ENCODE measurements at places on chromosomes 5 and 9. TPM values are rescaled to one million over a fixed set of nuclear protein-coding genes. Genes with fewer than 3 reads are reported as not detected.

GRM6 gene
- not detected for total RNA-seq

OTULINL gene
- 12.2 TPM for total RNA-seq

TSSK1B gene
- not detected for total RNA-seq

SLC6A18 gene
- not detected for total RNA-seq

DNA sequence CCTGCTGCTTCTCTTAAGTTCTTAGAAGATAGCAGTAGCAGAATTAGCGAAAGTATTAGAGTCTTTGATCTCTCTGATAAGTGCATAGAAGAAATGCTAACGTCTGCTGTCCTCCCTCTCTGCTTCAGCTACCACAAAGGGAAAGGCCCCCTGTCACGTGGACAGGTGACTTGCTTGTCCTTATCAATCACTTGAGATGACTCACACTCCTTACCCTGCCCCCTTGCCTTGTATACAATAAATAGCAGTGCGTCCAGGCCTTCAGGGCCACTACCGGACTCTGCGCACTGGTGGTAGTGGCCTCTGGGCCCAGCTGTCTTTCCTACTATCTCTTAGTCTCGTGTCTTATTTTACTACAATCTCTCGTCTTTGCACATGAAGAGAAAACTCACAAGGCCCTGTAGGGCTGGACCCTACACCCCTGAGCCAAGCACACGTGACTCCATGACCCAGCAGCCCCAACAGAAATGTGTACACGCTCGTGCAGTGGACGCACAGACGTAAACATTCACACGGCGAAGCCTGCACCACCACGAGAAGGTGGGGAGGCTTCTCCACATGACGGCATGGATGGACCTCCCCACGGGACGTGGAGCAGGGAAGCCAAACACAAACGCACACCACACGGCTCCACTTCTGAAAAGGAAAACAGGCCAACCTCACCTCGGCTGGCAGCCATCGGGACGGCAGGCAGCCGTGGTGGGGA is 38.3 kb downstream of the PNPLA7 start:
- no peak for DNase-seq

GRCh38 chr5:101991486-101991885 is 304.6 kb downstream of the SLCO4C1 start:
- no peak for DNase-seq

DNA sequence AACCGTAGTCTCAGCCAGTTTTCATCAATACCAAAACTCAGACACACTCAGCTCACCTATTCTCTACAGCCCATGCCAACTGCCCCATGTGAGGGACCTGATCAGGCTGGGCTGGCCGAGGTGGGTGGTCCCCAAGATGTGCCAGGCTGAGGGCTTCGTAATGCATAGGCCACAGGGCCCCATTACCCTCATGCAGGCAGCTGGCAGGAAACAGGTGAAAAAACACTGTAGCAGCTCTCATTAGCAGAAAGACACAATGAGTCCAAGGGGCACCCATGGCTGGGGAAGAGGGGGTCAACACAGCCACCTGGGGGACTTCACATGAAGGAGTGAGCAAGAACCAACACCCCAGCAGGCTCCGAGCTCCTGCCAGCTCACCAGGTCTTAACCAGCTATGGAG is 8.2 kb downstream of the IPPK start:
- no peak for DNase-seq

GRCh38 chr5:41794471-41794870 is 75.8 kb downstream of the OXCT1 start:
- no peak for DNase-seq

- DNase-seq, result peak; percentile 52
These were observed 744 bp downstream of the TARS1 start for GRCh38 chr5:33441241-33442177.

DNA sequence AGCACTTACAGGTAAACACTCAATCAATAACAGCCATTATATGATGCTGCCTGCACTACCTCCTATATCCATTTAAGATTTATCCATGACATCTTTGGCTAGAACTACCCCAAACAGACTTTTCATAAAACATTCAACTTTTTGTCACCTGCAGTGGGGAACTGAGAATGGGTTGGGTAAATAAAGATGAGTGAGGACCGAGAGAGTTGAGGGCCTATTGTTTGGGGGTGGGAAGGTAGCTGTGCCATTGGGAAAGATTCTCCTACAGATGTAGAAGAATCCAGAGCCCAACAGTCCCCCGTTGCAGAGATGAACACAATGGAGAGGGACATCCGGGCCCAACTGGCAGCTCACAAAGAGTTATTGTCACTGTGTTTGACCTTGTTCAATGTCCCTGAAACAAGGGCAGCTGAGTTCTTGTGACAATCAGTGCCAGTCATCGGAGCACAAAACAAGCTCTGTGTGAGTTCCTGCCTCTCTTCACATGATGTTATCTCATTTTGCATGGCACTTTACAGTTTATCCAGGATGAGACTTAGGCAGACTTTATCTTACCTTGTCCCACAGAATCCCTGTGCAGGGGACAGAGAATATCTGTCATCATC is 11.5 kb upstream of the SLC31A2 start:
- no peak for DNase-seq

DNA sequence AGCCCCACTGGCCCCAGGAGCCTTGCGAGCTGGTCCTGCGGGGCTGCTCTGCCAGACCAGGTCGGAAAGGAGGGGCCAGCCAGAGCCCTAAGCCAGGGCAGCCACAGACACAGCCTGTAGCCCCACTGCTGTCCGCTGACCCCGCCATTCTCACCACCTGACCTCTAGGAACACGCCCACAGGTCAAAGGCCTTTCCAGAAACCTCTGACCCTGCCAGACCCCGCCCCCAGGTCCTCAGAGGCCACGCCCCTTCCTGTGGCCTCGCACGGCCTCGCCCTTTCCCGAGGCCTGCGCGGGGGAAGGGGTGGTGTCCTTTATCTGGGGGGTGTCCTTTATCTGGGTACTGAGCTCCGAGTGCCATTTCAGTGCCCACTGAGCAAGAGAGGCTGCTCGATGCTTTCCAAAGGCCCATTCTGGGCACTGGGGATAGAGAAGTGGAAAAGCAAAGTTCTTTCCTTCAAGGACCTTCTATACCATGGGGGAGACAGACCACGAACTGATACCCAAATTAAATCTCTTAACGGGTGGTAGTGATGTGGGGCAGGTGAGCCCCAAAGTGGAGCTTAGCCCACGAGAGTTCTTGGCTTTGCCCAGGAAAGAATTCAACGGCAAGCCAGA is 46.5 kb downstream of the P4HA2 start:
- DNase-seq, result no peak

DNA sequence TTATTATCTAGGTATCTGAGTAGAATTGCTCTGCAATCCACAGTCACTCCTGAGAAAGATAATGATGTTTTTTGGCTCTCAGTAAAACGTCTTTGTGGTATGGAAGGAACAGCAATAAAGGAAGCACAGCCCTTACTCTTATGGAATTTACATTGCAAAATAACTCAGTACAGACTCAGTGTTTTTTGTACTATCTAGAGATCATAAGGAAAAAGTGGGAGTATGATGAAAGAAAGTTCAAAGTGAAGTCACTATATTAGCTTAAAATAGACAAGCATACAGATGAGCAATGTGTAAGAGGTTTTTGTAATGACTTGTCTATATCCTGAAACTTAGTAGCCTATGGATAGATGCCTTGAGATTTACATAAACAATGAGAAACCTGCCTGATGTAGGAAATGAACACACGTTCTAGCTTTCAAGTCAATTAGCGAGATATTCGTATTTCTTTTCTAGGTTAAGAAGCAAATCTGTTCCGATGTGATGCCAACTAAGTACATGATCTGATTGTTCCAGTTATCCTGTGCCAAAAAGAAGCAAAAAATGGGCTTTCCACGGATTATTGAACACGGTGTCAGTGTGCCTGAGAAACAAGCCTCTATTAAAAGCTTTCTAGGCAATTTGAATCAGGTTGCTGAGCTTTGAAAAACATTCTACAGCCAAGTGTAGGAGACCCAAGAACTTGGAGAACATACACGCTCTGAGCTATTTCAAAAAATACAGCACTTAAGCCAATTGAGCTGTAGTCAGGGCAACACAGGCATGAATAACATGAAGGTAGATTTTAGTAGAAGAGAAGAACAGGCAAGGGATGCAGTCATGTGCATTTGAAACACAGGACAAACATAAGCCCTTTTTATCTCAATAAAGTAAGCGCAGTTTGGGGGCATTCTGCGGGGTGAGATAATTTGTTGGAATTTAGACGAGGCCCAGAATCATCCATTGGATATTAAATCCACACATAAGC is 86.3 kb upstream of the TAF11L2 start:
- DNase-seq, result no peak

DNA sequence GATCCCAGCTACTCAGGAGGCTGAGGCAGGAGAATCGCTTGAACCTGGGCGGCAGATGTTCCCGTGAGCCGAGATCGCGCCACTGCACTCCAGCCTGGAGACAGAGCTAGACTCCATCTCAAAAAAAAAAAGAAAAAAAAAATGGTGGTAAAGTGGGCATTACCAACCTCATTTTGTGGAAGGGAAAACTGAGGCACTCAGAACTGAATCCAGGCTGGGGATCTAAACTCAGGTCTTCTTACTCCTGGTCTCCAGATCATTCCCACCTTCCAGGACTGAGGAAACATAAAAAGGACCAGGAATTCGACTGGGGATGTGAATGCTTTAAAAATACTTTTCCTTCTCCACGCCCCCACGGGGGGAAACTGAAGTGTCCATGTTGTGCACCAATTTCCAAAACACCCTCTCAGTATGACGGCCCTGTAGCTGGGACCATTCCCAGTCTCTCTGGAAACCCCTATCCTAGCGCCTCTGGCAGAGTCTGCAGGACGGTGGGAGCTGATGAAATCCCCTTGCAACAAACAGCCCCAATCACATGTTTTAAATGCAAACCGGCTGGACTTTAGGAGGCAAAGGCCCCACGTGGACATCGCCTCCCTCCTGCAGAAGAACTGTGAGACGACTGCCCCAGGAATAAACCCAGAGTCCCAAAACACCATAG is 8.9 kb upstream of the AKNA start:
- no peak for DNase-seq

- no peak for DNase-seq
These were observed 221.1 kb upstream of the ACTBL2 start for GRCh38 chr5:57703721-57704120.

DNA sequence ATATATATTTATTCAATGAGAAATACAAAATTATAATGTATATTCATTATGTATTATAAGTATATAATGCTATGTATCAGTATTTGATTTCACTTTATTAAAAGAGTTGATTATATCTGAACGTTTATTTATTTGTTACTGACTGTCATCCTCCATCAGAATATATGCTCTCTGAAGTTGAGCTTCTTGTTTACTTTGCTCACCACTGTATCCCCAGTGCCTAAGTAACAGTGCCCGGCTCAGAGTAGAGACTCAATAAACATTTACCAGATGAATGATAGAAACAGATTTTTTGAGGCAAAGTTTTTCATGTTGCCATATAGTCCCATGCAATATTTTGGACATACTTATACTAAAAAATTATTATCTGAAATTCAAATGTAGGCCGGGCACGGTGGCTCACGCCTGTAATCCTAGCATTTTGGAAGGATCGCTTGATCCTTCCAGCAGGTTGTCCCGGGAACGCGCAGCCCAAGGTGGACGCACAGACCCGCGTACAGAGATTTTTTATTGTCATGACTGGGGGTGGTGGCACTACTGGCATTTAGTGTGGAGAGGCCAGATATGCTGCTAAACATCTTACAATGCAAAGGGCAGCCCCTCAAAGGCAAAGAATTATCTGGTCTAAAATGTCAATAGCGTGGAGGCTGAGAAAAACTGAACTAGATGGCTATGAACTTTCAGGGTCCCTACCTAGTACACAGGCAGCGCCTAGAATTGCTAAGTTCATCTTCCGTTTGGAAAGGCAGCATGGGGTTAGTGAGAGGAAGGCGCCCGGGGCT is 761 bp upstream of the DNAJC25 start:
- no peak for DNase-seq

DNA sequence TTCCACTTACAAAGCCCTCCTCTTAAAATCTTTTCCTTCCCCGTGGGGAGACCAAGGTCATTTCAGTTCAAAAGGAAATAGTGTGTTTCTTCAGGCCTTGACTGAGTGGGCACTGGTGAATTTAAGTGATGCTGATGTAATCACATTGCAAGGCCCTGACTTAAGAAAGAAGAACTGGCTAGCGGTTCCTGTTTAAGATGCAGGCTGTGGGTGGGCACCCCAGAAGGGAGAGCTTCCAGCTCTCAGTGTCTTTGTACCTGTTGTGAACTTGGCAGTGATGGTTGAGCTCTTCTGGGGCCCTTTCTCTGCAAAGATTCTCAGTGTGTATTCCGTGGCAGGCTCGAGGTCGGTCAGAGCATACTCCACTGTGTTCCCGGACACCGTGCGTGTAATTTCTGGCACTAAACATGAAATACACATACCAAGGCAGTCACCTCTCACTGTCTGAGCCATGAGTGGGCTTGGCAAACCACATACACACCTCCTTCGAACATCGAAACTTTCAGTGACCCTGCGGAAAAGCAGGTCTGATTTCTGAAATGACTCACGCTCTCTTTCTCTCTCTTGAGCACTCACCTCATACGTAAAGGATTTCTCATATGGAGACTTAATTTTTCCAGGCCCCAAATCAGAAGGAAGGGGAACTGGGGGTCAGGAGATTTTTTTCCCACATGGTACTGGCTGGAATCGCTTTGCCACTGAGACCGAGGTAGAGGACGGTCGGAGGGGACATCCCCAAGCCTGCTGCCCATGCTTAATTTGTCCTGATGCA is 81.9 kb downstream of the TNC start:
- peak; percentile 83 for DNase-seq

DNA sequence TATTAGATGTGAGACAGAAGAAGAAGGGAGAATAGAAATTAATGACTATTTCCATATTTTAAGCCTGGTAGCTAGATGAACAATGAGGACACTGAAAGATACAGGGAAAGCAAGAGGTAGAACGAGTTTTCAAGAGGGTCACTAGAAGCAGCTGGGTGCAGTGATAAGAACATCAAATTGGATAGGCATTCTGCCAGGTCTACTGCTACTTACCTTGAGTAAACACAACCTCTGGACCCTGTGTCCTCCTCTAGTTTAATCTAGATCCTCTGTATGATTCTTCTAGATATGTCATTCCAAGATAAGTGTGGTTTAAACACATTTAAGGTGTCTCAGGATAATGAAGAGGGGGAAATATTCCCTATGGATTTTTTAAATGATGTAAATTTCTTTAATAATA is 31.2 kb downstream of the OTP start:
- no peak for DNase-seq

DNA sequence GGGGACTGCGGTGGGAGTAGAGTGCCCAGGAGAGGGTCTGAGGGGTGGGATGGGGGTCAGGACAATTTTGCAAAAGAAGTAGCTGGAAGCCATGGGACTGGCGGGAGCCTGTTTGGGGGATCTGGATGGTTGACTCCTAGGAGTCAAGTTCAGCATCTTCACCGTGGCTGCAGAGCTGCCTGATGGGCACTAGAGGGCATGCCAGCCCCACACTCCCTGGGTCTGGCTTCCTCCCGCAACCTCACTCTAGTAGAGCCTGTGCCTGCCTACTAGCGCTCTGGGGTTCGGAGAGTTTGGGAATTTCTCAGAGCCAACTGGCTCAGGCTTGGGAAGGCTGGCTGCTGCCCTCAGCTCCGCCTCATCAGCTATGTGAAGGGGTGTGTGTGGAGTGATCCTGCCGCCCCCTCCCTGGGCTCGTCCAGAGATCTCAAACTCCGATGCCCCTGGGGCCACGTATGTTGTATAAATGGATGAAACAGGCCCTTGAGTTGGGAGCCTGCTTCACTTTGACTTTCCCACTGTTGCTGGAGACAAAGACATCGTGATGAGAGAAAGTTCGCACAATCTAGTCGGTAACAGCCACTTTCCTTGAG is 10.8 kb downstream of the TSPAN17 start:
- peak; percentile 75 for DNase-seq

All from activated CD4-positive, alpha-beta memory T cell treated with anti-CD3 and anti-CD28 coated beads for 36 hours (primary cell).